ENCODE measurements at places on chromosomes 1 and 21. TPM values are rescaled to one million over a fixed set of nuclear protein-coding genes. Genes with fewer than 3 reads are reported as not detected.

- no peak for DNase-seq
Observed at GRCh38 chr1:35888255-35888654, 5.2 kb downstream of the AGO1 start.

DNA sequence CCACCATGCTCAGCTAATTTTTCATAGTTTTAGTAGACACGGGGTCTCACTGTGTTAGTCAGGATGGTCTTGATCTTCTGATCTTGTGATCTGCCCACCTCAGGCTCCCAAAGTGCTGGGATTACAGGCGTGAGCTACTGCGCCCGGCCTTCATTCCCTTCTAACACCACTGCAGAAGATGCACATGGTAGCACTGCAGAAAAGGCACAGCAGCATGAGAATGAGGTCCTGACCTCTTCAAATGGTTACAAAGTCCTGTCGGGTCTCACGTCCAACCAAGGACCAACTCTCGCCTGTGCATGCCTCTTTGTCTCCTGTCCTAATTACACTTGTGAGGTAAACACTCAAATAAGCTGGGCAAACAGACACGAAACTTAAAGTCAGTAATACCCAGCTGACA is 83.0 kb upstream of the GCLM start:
- no peak for DNase-seq

Gene CELA2A
- total RNA-seq: not detected

DNA sequence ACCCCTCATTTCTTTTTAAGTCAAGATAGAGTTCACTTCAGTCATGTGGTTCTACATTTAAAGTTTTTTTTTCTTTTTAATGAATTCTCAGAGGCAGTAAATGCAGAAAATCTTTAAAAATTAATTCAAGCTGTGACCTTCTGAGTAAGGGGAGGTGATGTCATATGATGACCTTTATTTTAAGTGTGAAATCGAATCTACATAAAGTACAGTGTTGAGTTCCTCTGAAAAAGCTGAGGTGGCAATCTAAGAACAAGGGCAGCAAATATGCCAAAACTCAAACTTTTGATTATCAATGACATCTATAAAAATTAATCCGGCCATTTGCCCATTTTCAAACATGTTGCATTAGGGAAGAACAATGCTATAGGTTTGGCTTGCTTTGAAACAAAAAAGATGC is 173.5 kb downstream of the CDC7 start:
- DNase-seq: no peak

Gene CLDN17
- not detected for total RNA-seq

GRCh38 chr1:72891976-72892375 is 609.6 kb upstream of the NEGR1 start:
- DNase-seq: no peak

Gene RGS1
- 13.7 TPM for total RNA-seq

GRCh38 chr21:36817732-36818450 is 119.0 kb downstream of the SIM2 start:
- DNase-seq: no peak

DNA sequence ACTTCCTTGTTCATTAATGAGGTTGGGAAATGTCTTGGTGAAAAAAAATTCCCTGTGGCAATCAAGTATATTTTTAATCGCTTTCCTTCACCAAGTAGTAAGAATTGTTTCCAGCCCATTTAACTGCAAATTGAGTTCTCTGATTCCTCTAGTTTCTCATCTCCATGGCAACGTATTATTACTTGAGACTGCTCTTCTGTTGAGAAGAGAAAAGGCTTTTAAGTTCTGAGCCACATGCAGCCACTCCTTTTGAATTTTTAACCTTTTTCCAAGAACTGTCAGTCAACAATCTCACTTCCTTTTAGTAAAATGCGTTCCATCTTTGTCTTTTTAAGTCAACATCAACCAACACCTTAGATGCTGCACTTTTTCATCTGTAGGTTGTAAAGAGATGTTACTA is 75.7 kb upstream of the KIAA1614 start:
- no peak for DNase-seq

- DNase-seq: peak; percentile 14
Observed at GRCh38 chr1:77556045-77556444, 126.4 kb downstream of the ZZZ3 start.

GRCh38 chr1:22123071-22123390 is 19.9 kb downstream of the WNT4 start:
- DNase-seq: no peak

GRCh38 chr1:5720936-5721335 is 271.3 kb downstream of the NPHP4 start:
- no peak for DNase-seq

GRCh38 chr1:93607814-93608186 is 73.8 kb downstream of the BCAR3 start:
- DNase-seq: no peak

- no peak for DNase-seq
Observed at GRCh38 chr21:27047658-27048314, 80.9 kb upstream of the ADAMTS5 start.

GRCh38 chr1:236209185-236209584 is 66.8 kb downstream of the GPR137B start:
- no peak for DNase-seq

Gene LCE2A
- total RNA-seq: not detected

Gene FNDC10
- total RNA-seq: 3.5 TPM

Gene SYTL1
- total RNA-seq: 108 TPM

DNA sequence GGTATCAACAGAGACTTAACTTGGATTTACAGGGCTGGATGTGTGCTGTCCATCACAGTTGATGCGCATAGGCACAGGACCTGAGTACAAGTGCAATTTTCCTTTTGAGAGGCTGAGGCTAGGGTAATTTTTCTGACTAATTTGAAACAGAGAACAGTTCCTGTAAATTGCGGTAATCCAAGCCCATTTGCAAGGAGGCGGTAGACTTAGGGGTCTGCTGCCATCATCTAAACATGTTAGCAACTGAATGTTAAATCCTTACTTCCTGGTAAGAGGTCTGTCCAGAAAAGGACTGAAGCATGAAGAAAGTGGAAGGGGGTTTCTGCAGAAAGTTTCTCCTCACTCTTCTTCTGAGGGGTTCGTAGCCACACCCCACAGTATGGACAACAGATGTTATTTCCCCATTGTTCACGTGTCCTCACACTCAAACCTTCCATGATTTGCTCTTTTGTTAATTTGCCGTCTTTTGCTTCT is 23.7 kb upstream of the C1orf198 start:
- no peak for DNase-seq

DNA sequence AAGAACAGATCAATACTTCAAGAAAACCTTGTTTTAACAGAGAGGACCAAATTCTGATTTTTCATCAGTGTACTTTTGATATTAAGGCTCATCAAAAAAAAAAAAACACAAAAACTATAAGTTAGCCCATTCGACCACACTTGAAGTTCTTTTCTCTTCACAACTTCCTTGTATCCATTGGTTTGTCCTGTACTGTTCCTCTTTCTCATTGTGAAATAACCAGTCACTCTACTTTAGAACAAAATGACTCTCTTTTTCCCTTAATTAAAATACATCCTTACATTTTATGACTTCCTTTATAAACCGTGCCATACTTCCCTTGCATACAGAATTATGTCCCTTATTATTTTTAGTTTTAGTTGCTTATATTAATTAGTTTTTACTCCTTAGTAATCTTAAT is 8.4 kb downstream of the QSOX1 start:
- DNase-seq: no peak

GRCh38 chr21:17429936-17430335 is 82.9 kb upstream of the CXADR start:
- DNase-seq: no peak

GRCh38 chr1:90486134-90486824 is 230.8 kb downstream of the BARHL2 start:
- no peak for DNase-seq

GRCh38 chr1:69702085-69702484 is 134.4 kb downstream of the LRRC7 start:
- DNase-seq: no peak

Gene FAF1
- 14.0 TPM for total RNA-seq

GRCh38 chr1:21888500-21888899 is 48.6 kb downstream of the HSPG2 start:
- DNase-seq: no peak

DNA sequence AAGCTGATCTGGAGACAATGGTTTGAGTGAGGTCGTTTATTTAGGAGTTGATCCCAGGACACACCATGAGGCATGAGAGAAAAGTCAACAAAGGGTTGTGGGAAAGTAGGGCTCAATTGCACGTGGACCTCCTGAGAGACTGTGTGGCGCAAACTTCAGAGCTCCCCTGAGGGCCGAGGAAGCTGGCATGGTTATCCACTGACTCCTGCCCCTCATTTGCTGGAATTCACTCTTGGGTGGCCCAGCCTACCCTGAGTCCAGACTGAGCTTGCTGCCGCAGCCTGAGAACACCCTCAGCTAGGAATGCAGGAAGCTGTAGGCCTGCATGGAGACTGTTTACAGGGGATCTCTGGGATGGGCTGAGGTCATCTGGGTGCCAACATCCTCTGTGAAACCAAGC is 301.0 kb downstream of the RWDD3 start:
- no peak for DNase-seq

Gene SLAMF8
- total RNA-seq: 0.27 TPM
